Globus pallidus (tissue), 1 donor: ENCODE measurements at places on chromosomes 11 and 22.

GRCh38 chr11:37788141-37788877 is 1190.3 kb upstream of the RAG2 start:
- no peak for DNase-seq

DNA sequence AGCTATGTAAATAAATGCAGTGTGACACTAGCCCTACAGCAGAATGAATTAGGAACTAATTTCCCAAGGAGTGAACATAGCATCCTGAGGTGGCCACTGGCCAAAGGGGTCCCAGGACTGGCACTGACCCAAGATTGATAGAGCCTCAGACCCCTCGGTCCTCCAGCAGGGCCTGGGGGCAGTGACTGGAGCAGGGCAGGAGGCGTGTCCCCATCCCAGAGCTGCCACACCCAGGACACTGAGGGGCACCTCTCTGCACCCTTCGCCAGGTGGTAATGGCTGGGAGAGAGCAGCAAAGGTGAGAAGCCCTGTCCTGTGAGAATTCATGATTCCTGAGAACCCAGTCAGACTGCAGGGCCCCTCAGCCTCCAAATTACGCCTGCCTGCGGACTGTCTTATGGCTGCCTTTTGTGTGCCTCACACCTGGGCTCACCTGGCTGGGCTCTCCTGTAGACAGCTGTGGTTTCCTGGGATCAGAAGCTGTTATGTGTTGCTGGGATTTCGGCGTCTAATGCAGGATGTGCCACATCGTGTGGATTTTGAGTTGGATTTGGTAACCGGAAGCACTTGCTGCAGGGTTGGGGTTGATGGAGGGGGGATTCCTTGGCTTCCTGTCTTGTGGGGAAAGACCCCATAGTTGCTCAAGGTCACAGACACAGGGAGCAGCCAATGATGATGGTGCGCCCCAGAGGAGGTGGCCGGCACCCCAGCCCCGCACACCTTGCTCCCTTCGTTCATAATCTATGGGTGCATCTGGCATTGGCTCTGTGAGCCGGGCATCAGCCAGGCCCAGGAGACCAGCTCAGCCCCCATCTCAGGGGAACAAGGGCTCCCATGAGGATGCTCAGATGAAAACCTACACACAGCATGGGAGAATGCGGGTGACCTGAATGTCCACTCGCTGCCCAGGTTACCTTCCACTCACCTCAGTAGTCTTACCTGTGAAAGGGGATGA is 582.9 kb downstream of the BRD1 start:
- DNase-seq, result no peak

DNA sequence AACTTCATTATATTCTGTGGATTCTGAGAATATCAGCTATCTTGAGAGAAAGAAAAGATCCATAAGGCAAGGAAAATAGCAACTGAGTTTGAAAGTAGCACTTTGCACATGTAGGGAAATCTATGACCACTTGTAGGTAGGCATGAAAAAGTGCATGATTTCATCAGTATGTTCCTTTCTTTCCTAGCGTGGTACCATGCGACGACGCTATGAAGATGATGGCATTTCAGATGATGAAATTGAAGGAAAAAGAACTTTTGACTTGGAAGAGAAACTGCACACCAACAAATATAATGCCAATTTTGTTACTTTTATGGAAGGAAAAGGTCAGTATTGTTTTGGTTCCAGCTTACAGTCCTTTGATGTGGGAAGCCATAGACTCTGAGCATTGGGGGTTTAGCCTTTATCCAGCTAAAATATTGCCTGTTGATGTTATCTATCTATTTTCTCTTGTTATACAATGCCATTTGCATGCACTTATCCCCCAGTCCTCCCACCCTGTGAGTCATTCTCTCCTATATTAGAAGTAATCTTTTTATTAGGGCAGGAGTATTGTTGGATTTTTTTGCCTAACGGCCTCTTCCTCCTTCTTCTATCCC is 60.9 kb downstream of the KDM2A start:
- no peak for DNase-seq

GRCh38 chr11:128476729-128477128 is 110.6 kb downstream of the ETS1 start:
- no peak for DNase-seq

DNA sequence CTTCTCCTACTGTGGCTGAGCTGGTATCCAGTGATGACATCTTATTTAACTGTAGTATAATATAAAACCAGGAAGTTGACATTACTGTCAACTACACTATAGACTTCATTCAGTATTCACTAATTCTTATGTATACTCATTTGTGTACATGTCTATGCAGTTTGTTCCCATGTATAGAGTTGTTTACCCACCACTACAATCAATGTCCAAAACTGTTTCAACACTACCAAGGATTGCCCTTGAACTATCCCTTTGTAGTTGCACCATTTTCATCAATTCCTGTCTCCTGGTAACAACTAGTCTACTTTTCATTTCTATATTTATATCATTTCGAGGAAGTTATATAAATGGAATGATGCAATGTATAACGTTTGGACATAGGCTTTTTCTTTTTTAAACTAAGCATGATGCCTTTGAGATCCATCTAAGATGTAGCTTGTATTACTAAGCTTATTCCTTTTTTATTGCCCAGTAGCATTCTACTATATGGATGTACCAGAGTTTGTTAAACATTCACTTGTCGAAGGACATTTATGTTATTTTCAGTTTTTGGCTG is 39.2 kb downstream of the TMEM135 start:
- no peak for DNase-seq

DNA sequence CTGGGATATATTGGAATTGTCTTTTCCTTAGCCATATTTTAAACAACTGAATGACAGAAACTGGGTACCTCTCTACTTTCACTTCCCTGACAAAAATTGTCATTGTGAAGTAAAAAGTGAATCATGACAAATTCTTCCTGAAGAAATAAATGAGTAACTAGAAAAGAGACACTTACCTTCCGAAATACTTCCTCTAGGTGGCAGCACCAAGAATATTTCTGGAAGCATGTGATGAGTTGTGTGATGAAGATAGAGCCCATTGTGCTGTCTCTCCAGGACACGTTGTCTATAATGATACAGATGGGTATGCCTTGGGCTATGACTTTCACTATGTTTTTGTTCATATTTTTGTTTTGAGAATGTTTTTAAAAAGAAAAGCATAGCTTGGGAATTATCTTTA is 21.5 kb downstream of the CASP4 start:
- DNase-seq, result no peak

GRCh38 chr11:9473408-9473807 is 12.6 kb downstream of the ZNF143 start:
- no peak for DNase-seq

GRCh38 chr11:1333860-1334259 is 24.4 kb upstream of the TOLLIP start:
- DNase-seq, result no peak

DNA sequence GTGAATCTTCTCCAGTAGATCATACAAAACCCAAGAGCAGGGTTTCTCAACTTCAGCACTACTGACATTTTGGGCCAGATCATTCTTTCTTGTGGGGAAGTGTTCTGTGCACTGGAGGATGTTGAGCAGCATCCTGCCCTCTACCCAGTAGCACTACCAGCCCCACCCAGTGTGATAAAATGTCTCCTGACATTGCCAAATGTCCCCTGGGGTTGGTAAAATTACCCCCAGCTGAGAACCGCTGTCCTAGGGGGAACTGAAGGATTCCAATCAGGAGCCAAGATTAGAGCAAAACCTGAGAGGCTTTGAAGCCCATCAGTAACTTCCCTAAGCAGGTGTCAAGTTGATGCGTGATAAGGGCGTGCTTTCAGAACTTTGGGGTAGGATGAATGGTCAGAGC is 61.4 kb upstream of the YWHAH start:
- DNase-seq, result no peak

DNA sequence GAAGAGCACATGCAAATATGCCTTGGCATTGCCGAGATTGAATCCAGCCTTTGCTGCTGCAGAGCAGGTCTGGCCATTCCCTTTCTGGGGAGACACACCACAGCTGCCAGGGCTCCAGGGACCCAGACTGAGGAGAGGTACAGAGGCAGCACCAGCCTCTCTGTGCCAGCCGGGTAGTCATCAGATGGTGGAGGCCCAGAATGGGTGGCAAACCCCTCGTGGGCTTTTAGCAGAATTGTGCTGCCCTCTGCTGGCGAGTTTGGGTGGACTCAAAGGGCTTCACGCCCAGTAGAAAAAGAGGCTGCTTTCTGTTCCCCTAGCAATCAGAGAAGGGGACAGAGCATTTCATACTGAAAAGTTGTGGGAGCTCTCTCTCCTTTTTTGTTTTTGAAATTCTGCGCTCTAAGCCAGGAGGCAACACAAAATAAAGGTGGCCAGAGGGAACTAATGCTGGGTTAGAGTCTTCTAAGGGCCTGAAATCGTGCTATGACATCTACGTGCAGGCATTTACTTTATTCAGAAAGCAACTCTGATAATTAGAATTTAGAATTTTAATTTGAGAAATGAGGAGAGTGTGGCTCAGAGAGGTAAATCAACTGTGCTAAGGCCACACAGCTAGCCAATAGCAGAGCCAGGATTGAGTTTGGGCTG is 158.8 kb upstream of the NAV2 start:
- peak; percentile 86 for DNase-seq

DNA sequence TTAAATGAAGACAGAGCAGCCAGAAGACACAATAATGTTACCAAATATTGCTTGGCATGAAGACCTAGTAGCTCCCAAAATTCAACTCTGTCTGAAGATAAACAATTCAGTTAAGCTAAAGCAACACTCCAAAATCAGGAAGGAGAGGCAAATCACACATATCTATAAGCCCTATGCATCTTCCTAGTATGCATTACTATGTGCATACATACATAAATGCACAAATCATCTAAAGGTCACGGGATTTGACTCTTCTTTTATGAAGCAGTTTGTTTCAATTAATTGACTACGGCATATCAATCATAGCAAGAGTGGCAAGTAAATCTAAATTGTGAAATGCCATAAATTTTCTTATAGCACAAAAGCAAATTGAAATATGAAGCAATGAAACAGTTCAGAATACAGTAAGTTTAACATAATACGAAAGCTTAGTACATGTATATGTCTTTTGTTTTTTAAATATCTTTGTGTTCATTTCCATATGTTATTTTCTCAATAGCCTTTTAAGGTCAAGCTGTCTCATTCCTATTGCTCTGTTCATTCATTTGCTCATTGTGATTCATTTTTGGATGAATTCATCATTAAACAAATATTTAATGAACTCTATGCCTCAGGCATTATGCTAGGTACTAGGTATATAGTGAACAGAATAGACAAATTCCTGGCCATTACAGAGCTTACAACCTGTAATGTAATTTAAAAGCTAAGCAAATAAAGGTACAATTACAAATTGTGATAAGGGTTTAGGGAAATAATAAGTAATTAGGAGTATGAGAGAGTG is 540.5 kb downstream of the DLG2 start:
- no peak for DNase-seq

DNA sequence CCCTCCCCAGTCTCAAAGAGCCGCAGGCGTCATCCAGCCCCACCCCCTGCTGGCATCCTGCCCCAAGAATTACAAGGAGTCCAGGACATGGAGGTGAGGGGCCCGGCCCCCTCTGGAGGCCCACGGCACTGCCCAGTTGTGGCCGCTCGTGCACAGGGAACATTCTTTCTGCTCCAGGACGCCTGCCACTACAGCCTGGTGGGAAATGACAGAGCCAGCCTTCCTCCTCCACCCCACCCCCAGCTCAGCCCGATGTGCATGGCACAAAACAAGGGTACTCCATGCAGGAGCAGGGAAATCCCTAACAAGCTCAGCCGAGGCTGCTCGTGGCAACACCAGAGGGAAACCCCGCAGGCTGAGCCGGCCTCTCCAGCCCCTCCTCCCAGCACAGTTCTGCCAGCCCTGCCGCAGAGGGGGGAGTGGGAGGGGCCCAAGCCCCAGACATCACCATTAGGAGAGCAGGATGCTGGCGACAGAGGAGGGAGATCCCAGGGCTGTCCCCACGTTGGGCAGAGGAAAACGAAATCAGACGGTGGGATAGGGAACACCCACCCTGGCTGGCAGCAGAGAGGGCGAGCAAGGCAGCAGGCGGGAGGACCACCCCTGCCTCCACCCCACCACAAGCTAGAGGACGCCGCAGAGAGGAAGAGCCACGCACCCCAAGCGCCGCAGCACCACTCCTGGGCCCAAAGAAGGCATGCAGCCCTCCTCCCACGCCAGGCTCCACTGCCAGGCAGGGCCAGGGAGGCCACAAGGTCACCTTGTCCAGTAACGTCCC is 10.0 kb downstream of the IGSF9B start:
- DNase-seq, result no peak

GRCh38 chr11:31768749-31769640 is 42.1 kb downstream of the PAX6 start:
- DNase-seq, result peak; percentile 65

DNA sequence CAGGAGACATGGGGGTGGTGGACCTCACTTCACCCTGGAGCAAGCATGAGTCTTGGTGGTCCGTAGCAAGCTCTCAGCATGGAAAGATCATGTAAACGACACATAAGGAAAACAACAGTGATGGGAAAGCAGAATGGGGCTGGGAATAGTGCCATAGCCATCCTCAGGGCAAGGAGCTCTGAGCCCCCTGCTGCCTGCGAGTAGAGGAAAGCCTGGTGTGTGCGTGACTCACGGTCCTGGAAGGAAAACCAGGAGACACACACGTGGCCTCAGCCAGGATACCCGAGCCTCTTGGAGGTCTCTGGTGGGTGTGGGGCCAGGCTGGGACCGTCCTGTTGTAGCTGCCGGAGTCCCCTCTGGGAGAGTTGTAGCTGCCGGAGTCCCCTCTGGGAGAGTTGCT is 12.4 kb downstream of the SHANK3 start:
- DNase-seq, result no peak
